ENCODE measurements at places on chromosomes 4 and X.
A peak's percentile ranks its signal among the peaks of the same experiment; 100 is the strongest.

GRCh38 chr4:67939195-67939594, 24.1 kb downstream of the TMPRSS11A start:
- no peak for DNase-seq

DNA sequence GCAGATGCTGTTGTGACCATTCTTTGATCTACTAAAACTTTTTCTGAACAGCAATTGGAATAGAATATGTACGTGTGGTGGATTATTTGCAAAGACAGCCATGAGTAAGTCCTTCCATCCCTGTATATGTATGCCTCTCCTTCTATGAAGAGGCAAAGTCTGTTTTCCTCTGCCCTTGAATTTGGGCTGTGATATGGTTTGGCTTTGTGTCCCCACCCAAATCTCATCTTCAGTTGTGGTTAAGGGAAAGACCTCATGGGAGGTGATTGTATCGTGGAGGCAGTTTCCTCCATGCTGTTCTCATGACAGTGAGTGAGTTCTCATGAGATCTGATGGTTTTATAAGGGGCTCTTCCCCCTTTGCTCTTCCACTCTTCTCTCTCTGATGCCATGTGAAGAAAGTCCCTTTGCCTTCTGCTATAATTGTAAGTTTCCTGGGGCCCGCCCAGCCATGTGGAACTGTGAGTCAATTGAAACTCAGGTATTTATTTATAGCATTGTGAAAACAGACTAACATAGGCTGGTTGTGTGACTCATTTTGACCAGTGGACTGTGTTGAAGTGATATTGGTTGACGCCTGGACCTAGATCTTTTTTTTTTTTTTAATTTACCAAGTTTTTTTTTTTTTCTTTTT, 108.3 kb upstream of the CAMK2D start:
- DNase-seq = peak; percentile 4

- DNase-seq = no peak
Observed at GRCh38 chr4:88511236-88511635, 12.3 kb downstream of the PYURF start.

DNA sequence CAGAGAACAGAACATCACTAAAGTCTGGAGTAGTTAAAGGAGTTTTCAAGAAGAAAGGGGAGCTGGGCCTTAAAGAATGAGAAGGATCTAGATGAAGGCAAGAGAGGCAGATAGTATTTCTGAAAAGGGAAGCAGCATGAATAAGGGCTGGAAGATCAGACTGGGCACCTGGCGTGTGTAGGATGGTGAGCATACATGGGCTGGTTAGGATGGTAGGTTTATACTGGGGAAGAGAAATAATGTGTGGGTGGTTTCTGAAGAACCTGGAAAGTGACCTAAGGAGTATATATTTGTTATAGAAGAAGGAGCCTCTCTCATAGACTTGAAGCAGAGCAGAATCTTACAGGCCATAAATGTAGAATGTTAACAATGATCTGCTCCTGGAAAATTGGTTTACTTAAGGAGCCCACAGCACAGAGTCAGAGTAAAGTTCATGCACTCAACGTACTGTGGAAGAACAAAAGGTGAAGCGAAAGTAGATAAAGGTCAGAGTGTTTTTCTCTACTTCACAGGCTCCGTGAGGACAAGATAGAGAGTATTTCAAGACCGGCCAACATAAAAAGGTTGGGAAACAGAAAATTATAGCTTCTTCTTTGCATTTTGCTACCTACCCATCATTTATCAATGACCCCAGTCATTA, 35.8 kb downstream of the MBNL3 start:
- DNase-seq = no peak

- peak; percentile 61 for DNase-seq
Observed at GRCh38 chrX:154369449-154370299, 4.8 kb downstream of the FLNA start.

GRCh38 chrX:42149281-42149680, 225.9 kb upstream of the CASK start:
- no peak for DNase-seq

- DNase-seq = no peak
Observed at GRCh38 chr4:7165874-7166201, 26.5 kb upstream of the SORCS2 start.

DNA sequence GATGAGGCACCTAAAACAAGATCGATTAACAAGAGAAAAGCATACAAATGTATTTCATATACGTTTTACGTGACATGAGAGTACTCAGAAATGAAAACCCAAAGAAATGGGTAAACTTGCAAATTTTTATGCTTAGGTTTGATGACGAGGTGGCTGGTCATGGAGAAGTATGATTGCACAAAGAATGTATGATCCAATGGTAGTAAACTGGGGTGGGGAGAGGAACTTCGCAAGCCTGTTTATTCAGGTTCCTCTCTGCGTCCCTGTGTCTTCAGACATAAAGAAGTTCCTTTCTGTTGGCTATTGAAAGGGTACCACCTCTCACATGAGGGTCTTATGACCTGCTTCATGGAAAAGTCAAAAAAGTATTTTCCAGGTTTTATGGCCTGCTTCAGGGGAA, 309.2 kb downstream of the BCOR start:
- no peak for DNase-seq

DNA sequence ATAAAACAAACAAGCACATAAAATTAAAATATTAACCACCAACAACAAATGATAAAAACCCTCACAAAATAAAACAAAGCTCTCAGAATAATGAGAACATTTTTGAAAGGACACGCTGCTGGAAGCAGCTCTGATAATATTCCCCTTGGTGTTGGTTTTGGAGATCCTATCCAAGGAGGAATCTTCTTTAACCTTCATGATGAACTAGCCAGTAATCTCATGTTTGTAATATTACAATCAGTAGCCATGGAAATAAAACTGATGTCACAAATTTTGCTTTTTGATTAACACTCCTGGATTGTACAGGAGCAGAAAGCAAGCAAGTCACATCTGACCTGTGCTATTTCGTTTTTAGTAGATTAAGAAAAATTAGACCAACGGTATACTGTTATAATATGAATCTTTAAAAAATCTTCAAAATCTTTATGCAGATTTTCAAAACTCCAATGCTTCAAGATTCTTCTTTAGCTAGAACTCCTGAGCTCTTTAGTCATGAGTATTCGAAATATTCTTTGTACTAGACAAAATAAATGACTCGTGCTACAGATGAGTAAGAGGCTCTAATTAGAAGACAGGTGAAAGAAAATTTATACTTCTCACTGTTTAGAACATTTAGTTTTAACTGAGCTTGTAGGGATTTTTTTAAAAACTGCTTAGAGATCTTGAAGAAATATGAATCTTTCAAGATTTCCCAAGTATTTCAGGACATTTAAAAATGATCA, 154.1 kb downstream of the RASL11B start:
- DNase-seq = no peak

DNA sequence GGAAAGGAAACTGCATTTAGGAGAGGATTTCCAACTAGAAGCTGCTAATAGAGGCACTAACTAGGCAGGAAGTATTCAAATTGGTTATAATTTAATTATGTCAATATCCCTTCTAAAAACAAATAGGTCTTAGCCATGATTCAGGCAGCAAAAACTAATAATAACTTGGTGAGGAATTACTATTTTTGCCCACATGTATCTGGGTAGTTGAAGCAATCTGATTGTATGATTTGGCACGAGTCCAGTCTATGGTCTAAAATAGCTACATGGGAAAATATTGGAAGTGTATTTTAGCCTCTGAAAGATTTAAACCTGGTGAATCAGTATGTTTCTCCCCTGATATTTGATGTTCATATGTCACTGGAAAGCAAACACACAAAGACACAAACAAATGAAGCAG, 62.2 kb downstream of the MFAP3L start:
- DNase-seq = no peak

- DNase-seq = no peak
Observed at GRCh38 chrX:7580127-7580526, 262.8 kb upstream of the VCX start.

All from stimulated activated CD8-positive, alpha-beta memory T cell treated with anti-CD3 and anti-CD28 coated beads, Interleukin-12 subunit alpha, Interleukin-12 subunit beta, amount 100 ng/mL, for 4 hours (primary cell).